ENCODE measurements at places on chromosomes 16 and 17.

DNA sequence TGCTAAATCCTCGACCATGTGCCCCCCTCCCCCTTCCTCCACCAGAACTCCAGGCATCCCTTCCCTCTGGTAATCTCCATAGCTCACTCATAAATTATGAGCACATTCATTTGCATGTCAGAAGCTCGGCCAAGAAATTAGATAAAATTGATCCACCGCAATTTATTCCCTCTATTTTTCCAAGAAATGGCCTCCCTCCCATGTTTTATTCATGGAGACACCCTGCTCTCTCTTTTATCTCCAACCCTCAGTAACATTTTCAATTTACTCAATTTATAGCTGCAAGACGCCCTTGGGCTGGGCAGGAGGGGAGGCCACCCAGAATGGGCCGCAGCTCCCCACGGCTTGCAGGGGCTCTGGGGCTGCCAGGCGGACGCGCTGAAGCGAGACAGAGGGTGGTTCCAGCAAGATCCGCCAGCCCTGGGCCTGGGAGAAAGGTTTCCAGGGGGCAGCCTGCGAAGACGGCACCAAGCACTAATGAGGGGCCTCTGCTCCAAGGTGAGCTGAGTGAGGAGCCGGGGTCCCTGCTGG lies 54.7 kb upstream of the ZNF423 start:
- no peak for DNase-seq

DNA sequence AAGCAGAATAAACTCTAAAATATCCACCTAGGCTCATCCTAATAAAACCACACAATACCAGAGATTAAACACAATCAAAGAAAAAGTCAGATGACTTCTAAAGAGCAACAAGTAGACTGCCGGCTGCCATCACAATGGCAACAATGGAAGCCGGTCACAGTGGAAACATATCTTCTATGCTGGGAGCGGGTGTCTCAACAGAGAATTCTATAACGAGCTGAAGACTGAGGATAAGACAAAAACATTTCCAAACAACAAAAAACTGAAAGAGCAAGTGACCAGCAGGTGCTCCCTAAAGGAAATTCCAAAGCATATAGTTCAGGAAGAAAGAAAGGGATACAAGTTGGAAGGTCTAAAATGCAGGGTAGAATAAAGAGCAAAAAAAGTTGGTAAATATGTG lies 8.9 kb downstream of the NSMCE1 start:
- no peak for DNase-seq

- DNase-seq = no peak
These were observed 353.1 kb upstream of the MON1B start for GRCh38 chr16:76837872-76838271.

DNA sequence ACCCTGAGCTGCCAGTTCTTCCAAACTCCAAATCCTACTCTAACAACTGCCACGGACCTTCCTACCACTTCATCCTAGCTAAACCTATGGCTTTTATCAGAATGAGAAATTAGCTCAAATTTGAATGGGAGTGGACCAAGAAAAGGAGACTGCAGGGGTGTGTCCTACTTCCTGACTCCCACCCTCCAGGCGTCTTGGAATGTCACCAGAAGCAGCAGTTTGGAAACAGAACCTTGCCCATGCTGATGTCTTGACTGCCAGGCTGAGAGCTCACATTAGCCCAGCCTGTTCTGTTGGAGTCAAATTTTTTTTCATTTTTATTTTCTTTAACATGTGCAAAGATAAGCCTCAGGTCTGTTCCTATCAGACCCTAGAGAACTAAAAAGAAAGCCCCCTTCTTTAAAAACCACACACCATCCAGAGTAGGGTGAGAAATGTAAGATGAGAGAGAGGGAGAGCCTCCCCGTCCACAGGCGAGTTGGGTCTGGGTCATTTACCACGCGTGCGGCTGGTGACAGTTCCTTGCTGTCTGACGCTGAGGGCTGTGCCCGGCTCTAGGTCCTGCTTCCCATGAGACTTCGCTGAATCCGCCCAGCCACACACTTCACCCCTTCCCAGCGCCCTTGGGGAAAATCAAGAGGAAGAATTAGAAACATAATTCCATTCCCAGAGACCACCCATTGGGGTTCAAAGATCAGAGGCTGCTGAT lies 54.3 kb downstream of the WNT3 start:
- no peak for DNase-seq

- DNase-seq = no peak
These were observed 2.0 kb downstream of the MARF1 start for GRCh38 chr16:15640966-15641365.
